Dermis blood vessel endothelial cell (primary cell): ENCODE measurements at places on chromosomes 4 and X.
A peak's percentile ranks its signal among the peaks of the same experiment; 100 is the strongest.

- DNase-seq, result no peak
Observed at GRCh38 chr4:105714932-105715331, 6.3 kb downstream of the GSTCD start.

- DNase-seq, result no peak
Observed at GRCh38 chr4:14961292-14961691, 41.0 kb upstream of the CPEB2 start.

GRCh38 chr4:67054896-67055295 lies 490.4 kb downstream of the CENPC start:
- DNase-seq, result no peak

DNA sequence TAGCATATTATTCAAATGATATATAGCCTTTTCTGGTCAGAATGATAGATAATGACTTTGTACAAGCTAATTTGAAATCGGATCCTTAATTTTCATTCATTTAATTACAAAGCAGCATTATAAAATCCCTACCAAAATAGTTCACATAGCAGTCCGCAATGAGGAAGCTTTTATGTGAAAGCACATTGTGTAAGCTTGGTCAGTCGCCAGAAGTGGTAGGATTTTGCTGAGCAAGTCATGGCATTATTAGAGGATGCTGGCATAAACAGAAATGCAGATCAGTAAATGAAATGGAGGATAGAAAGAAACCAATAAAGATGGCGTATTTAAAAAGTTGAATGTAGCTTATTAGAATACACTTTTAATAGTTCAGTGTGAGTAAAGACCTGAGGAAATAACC lies 93.2 kb upstream of the DIAPH2 start:
- DNase-seq, result no peak

DNA sequence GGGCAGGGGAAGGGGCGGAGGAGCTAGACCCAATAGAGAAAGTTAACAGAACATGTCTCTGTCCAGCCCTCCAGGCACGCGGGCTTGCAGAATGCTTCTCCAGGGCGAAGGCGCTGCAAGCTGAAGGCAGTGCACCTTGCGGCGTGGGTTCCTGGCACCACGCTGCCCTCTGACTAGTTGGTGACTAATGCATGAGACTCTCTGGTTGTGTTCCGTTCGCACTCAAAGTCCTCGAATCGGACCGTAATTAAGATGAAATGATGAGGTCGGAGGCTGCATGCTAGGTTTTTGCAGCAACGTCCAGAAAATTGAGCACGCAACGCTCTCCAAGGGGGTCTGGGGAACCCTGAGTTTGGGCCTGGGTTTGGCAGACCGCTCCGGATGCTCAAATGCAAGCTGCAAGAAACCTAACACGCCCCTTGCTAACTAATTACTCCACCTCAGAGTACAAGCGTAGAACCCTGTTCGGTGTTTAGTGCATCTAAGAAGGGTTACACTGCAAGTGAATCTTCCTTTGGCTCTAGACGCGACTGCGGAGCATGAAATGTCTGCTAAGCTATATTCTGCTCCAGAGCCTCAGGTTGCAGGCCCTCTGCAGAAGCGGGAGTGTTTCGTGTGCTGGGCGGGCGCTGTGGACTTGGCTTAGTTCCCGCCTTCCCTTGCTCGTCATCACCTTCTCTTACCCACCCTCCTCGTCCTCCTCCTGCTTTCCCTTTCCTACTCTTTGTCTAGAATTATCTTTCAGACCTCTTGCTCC lies 57.1 kb upstream of the NKAP start:
- peak; percentile 3 for DNase-seq

- DNase-seq, result no peak
Observed at GRCh38 chrX:81229229-81229628, 27.3 kb downstream of the SH3BGRL start.

DNA sequence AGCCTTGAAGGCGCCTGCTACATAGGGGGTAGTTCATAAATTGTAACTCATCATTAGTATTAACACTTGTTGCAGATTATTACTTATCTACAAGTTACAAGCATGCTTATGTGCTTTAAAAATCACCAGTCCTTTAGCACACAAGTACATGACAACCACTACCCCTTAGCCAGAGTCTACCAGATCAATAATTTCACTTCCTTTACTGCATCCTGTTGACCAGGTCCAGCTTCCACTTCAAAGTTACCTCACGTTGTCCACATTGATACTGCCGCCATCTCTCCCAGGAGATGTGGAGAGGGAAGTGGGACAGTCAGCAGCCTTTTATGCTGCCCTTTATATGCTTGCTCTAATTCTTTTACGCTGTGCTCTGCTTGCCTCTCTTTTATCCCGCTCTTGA lies 231.3 kb upstream of the CXXC4 start:
- no peak for DNase-seq

DNA sequence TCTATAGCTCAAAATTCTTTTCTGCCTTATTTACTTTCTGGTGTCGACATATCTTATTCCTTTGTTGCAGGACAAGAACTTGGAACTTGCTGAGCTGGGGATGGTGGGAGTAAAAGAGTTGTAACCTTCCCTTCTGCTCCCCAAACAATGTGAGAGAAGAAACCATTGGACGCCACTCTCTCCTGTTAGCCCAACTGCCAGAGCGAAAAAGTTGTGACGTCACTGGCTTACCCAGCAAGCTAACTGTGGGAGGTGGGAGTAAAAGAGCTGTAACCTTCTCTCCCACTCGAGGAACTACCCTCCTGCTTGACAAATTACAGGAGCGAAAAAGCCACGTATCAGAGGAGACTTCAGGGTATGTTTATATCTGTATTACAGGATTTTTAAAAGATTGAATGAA lies 90.0 kb upstream of the PCDH10 start:
- DNase-seq, result no peak

- DNase-seq, result no peak
Observed at GRCh38 chr4:94806376-94806775, 48.6 kb downstream of the BMPR1B start.

DNA sequence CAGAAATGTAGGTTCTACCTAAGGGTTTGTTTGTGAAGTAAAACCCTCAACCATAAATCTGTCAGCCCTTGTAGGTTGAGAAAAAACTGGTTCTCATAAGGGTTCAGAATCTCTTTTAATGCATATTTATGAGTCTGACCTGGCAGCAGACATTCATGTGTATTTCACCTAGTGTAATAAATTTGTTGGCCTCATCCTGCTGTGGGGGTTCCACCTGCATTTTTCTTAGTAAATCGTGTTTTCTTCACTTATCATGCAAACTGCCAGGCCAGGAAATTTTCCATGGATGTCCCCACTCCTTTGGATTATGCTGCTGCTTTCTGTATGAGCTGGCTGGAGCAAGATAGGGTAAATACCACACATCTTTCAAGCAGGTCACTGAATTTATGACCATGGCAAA lies 42.4 kb downstream of the KLHL13 start:
- DNase-seq, result no peak

GRCh38 chr4:76758996-76759395 lies 138.9 kb downstream of the SOWAHB start:
- no peak for DNase-seq

GRCh38 chr4:23365871-23366556 lies 523.8 kb downstream of the PPARGC1A start:
- DNase-seq, result no peak

DNA sequence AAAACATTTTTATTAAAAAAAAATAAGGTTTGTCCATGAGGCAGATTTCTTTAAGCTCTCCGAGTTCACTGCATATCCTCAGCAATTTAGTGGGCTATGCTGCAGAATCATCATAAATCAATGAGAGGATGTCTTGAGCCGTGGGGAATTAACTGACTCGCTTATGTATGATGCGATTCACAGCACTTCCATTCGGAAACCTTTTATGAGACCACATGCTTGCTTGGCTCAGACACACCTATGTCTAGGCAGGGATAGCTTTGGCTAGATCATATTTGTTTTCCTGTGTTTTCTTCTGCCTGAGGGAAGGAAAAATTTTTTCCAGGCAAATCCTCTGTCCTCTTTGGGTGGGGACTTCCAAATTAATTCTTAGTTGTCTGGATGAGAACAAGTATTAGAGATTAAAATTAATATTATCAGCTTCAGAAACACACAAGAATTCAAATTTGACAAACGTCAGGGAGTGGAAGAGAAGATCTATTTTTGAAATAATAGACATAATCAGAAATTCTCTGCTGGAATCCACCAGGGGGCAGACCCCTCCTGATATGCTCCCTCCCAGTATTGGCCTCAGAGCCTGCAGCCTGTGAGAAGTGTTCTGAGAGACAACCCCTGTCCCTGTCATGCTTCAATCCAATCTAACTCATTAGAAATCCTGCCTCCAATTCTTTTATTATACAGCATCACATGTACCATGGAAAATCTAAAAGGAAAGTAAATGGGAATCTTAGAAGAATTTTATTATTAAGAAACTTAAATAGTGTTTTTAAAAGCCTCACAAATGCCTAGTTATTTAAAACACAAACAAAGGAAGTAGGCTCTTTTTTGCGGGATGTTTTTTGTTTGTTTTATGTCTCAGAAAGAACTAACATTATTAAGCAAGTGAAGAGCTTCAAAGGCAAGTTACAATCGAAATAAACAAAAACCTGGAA lies 345.1 kb upstream of the TACR3 start:
- DNase-seq, result peak; percentile 16
